Peyer's patch (tissue), 4 donors: ENCODE measurements at places on chromosomes 3 and 15. TPM values are rescaled to one million over a fixed set of nuclear protein-coding genes. Genes with fewer than 3 reads are reported as not detected.

GRCh38 chr3:189394599-189395121 is 222.9 kb downstream of the TPRG1 start:
- no peak for DNase-seq

GRCh38 chr3:89002191-89002590 is 105.2 kb upstream of the EPHA3 start:
- DNase-seq = no peak

- DNase-seq = no peak
Measured at GRCh38 chr15:53106505-53107286, 316.6 kb upstream of the ONECUT1 start.

DNA sequence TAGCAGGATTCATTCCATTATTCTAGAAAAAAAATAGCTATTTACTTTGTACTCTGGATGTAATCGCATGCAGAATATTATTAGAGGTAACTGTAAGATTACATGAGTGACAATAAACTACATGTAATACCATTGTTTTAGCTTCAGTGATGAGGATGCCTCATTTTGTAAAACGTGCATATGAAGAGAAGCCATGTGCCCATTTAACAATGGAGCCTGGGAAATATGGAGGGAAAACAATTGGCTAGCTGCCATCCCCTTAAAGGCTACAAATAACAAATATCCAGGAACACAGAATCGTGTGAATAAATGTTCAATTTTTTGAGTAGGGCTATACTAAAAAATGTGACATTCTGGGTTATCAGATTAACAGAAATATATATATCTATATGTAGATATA is 151.1 kb downstream of the SAMMSON start:
- no peak for DNase-seq

GRCh38 chr15:98698792-98699191 is 50.5 kb downstream of the IGF1R start:
- no peak for DNase-seq

DNA sequence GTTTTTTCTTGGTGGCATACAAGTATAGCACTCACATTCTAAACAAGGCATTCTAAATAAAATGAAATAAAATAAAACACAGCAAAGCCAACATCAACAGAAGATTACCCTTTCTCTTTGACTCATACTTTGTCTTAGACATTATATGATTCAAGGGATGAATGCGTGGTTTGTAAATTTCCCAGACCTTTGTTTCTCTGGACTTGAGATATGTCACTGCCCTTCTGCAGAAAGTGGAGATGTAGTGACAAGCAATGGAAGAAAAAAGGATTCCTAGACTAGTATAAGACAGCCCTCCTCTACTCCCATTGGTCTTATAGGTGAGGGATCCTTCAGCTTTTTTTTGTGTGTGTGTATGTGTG is 22.4 kb downstream of the NANOGP8 start:
- no peak for DNase-seq

GRCh38 chr3:149352556-149352955 is 19.1 kb upstream of the TM4SF18 start:
- DNase-seq = peak; percentile 53

- no peak for DNase-seq
Measured at GRCh38 chr3:123816673-123817207, 67.4 kb downstream of the MYLK start.

Gene GPR62
- not detected for total RNA-seq

Gene LXN
- total RNA-seq = 18.2 TPM
